ENCODE measurements at places on chromosomes 7 and 10.

GRCh38 chr10:49652421-49653272, 26.8 kb upstream of the C10orf53 start:
- no peak for DNase-seq

- DNase-seq: no peak
Measured at GRCh38 chr10:70064486-70064885, 11.8 kb downstream of the MACROH2A2 start.

DNA sequence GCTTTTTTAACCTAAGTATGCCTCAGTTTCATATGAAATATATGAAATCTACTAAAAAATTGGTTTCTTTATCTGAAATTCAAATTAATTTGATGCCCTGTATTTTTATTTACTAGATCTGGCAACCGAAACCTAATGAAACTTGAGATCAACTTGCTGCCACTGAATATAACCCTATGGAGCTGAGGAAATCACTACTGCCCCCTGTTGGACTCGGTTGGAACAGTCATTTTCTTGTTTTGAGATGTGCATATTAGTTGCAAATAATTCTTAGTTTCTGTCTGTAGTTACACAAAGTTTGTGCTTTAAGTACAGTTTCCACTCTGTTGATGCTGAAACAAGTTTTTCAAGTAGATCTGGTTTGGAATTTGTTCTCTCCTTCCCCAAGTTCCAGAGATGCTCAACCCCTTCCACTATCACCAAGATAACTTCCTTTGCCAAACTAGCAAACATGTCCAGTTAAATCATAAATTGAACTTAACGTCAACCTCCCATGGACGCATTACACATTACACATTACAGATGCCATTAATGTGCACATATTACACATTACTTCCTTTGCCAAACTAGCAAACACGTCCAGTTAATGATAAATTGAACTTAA, 22.2 kb upstream of the EXOC4 start:
- peak; percentile 56 for DNase-seq

DNA sequence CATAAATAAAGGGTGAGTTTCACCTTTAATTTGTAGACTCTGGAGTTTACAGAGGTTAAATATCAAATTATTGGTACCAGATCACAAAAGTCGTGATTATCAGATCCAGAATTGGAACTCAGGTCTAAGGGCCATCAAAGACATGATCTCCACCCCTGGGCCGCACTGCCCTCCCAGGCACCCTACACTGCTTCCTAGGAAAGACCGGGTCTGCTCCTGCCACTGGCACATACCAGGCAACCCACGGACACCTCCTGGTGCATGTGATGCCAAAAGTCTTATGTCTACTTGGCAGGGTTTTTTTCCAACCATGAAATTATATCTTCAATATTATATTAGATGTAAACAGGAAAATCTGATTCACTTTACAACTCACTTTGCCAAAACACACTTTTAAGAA, 452.8 kb downstream of the PTPRN2 start:
- DNase-seq: no peak

DNA sequence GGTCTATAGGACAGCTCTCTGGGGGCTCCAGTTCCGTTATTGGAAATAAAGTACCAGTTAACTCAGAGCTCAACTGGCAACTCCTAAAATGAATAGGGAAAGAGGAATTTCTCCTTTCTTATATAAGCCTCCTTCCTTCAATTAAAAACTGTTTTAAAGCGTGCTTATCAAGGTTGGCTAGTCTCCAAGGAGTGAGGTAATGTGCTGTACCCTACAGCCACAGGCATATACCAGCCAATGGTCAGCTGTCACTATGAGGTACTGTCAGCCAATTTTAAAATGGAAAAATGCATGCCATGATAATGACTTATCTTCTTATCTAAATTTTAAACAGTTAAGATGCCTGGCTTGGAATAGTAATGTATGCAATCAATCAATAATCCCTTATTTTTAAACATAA, 76.2 kb downstream of the PLCE1 start:
- DNase-seq: no peak

GRCh38 chr10:93123766-93124165, 50.1 kb downstream of the CYP26A1 start:
- DNase-seq: no peak

GRCh38 chr10:24355056-24355688, 146.2 kb downstream of the KIAA1217 start:
- DNase-seq: no peak
